ENCODE measurements at places on chromosomes 16 and 17.

DNA sequence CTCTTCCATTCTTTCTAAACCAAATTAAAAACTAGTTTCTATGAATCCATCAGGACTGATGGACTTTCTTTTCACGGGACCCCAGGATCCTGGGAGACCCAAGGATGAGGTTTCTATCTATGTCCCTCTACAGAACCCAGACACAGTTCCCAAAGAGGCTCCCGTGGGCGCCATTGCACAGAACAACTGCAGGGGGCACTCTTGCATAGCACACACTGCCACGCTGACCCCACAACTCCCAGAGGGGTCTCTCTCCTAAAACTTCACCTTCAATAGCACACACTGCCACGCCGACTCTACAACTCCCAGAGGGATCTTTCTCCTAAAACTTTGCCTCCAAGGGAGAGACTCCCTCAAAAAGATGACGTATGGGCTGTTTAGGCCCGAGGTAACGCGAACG, 9.0 kb downstream of the ABR start:
- no peak for DNase-seq

DNA sequence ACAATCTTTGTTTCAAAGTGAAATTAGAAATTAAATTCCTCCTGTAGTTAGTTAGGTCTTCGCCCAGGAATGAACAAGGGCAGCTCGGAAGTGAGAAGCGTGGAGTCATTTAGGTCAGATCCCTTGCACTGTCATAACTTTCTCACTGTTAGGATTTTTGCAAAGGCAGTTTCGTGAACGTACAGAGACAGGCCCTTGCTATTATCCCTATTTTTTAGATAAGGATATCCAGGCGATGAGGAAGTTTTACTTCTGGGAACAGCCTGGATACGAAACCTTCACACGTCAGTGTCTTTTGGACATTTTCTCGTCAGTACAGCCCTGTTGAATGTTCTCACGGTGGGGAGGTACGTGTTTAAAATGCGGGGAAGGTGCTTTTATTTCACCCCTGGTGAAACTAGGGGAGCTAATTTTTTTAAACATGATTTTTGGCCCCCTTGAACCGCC, 318 bp upstream of the RBL2 start:
- no peak for DNase-seq

DNA sequence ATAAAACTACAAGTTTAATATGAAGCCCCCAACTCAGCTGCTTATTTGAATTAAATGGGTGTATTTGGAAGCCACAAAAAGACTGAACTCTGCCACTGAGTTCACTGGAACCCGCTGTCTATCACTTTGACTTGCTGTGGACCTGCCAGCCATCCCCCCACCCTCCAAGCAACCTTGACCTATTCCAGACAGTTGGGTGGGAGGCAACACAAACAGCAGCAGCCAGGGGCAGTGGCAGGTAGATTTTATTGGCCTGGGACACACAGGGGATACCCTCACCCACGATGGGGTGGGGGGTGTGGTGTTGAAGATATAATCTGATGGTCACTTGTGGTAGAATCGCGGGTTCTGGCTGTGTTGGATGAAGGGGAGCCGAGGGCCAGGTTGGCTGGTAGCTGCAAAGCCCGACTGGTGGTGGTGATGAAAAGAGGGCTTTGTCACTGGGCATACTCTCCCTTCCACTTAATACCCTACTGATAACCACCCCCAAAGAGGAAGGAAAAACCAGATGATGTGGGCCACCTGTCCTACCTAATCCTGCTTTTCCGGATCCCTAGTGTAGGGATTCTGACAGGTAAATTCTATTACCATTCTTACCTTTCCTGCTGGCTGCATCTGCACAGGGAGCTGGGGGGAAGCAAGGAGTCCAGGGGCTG, 2.6 kb downstream of the GPS2 start:
- no peak for DNase-seq

DNA sequence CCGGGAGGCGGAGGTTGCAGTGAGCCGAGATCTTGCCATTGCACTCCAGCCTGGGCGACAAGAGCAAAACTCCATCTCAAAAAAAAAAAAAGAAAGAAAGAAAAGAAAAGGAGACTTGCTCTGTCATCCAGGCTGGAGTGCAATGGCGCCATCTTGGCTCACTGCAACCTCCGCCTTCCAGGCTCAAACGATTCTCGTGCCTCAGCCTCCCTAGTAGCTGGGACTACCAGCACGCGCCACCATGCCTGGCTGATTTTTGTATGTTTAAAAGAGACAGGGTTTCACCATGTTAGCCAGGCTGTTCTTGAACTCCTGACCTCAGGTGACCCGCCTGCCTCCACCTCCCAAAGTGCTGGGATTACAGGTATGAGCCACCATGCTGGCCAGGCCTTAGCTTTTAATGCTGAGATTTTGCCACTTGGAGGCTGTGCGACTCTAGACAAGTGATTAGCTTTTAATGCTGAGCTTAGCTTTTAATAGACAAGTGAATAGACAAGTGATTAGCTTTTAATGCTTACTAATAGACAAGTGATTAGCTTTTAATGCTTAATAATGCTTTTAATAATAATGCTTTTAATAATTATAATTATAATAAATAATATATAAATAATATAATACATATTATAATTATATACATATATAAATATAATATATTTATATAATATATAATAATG, 9.6 kb downstream of the LDAF1 start:
- no peak for DNase-seq

DNA sequence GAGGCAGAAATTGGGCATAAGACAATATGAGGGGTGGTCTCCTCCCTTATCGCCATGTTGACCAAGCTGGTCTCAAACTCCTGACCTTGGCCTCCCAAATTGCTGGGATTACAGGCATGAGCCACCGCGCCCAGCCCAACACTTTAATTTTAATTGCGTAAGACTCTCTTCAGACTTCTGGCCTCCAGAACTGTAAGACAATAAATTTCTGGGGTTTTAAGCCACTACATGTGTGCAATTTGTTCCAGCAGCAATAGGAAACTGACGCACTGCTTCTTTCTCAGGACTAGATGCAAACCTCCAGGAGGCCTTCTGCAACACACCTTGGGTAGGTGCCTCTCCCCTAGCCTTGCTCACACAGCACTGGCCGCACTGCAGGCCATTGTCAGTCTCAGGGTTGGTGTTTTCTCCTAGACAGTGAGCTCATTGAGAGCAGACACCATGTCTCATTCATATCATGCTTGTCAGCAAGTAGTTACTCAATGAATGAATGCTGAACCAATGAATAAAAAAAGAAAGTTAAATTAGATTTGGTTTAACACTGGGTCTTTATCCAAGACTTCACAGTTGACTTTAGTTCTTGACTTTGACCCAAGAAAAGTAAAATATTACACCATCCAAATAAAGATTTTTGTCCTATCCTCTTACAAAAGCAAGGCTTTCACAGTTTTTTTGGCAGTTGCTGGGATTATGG, 5.5 kb upstream of the ACSF2 start:
- DNase-seq, result no peak

GRCh38 chr16:35221482-35222185, 1762.2 kb downstream of the TP53TG3F start:
- DNase-seq, result no peak

- DNase-seq, result no peak
These were observed 21.9 kb downstream of the OMG start for GRCh38 chr17:31275116-31275515.

GRCh38 chr16:70444249-70445063, 5.6 kb upstream of the ST3GAL2 start:
- no peak for DNase-seq

Data from activated CD4-positive, alpha-beta T cell treated with anti-CD3 and anti-CD28 coated beads, Interleukin-10, Interleukin-2, amounts not matched to agents 100 ng/mL and 50 ng/mL, durations not matched to agents 16 hours and 8 hours (primary cell).